ENCODE measurements at places on chromosomes 6 and 20. TPM values are rescaled to one million over a fixed set of nuclear protein-coding genes. Genes with fewer than 3 reads are reported as not detected.
A peak's percentile ranks its signal among the peaks of the same experiment; 100 is the strongest.

HLA-DRB5 gene
- total RNA-seq = 2.3 TPM

ABT1 gene
- total RNA-seq = 6.5 TPM

GRCh38 chr6:152173321-152173720, 365.8 kb downstream of the ESR1 start:
- DNase-seq = no peak

NCOA7 gene
- 175 TPM for total RNA-seq

- DNase-seq = no peak
These were observed 3.4 kb downstream of the LY86 start for GRCh38 chr6:6591778-6592465.

WFDC10B gene
- total RNA-seq = not detected

DNA sequence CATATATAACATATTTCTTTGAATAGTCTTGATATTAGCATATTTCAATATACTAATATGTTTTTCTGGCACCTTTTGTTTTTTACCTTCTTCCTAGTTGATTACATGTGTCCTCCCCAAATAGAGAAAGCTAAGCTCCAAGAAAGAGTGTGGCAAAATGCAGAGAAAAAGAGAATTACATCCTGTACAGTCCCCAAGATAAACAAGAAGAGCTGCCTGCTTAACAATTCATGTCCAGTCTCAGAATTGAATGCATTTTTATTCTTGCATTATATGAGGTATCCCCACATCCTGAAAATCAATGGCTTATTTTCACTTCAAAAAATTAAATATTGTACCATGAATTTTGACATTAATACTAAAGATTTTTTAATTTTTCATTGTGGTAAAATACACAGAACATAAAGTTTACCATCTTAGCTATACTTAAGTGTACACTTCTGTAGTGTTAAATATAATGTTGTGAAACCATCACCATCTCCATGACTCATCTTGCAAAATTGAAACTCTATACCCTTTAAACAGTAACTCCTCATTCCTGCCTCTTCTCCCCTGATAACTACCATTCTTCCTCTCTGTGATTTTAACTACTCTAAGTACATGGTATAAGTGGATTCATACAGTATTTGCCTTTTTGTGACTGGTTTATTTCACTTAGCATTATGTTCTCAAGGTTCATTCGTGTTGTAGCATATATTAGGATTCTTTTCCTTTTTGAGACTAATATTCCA, 490.3 kb downstream of the COL12A1 start:
- DNase-seq = no peak

- no peak for DNase-seq
These were observed 180.2 kb upstream of the CCN2 start for GRCh38 chr6:132131351-132131750.

TREM2 gene
- total RNA-seq = 17.7 TPM

- DNase-seq = no peak
These were observed 4.6 kb downstream of the MAP3K4 start for GRCh38 chr6:160996131-160996601.

PRKN gene
- total RNA-seq = 33.7 TPM

GRCh38 chr6:133891927-133892812, 3.3 kb downstream of the TCF21 start:
- no peak for DNase-seq

GRCh38 chr6:34281702-34282334, 33.0 kb upstream of the SMIM29 start:
- DNase-seq = no peak

RIPOR3 gene
- total RNA-seq = 5.4 TPM

DNA sequence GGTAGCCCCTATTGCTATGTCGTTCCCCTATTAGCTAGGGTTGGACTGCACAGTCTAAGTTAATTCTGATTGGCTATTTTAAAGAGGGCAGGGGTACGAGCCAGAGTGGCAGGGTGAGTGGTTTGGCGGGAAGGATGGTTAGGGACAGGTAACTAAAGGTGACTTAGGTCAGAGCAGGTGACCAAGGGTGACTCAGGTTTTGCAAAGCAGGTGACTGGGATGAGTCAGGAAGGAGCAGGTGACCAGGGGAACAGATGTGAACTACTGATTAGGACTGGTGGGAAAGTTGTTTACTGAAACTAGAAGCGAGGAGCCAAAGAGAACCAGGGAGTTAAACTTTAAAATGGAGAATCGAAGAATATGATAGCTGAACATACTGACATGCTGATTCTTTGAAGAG, 295.2 kb downstream of the GJA1 start:
- DNase-seq = no peak

- no peak for DNase-seq
These were observed 202.6 kb upstream of the STXBP5 start for GRCh38 chr6:147001621-147002020.

MAS1 gene
- 4.6 TPM for total RNA-seq

DNA sequence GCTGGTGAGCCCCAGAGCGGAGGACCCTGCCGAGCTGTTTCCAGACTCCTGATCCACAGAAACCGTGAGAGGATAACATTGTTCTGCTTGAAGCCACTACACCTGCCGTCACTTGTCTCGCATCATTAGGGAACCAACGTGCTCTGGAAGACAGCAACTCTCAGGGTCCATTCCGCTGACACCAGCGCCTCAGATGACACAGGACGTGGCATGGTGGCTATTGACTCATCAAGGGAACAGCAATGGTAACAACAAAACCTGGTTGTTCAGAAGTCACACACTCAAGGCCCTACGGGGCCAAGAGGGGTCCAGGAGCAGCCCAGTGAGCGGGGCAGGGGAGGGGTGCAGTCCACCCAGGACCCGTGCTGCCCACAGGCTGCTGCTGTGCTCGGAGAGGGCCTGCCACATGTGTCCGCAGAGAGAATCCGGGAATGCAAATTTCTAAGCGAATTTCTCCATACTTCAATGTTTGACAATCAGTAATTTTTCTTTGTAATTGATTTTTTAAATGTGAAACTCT, 110.4 kb downstream of the TTLL2 start:
- DNase-seq = no peak

DNA sequence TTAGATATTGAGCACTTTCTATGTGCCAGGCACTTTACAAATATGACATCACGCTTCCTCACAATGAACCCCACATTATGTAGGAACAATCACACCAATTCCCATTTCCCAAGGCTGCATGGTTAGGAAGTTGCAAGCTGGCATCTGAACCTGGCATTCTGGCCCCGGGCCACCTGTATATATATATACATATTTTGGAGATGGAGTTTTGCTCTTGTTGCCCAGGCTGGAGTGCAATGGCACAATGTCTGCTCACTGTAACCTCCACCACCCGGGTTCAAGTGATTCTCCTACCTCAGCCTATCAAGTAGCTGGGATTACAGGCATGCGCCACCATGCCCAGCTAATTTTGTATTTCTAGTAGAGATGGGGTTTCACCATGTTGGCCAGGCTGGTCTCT, 30.4 kb downstream of the SRC start:
- no peak for DNase-seq

- no peak for DNase-seq
These were observed 27.6 kb downstream of the ZNF831 start for GRCh38 chr20:59191036-59191755.

- DNase-seq = no peak
These were observed 5.4 kb upstream of the POU3F2 start for GRCh38 chr6:98828941-98829411.

MAP3K5 gene
- 34.5 TPM for total RNA-seq

- no peak for DNase-seq
These were observed 164.8 kb upstream of the SGK1 start for GRCh38 chr6:134482593-134483270.

GRCh38 chr20:43187476-43188233, 2.1 kb downstream of the PTPRT start:
- DNase-seq = peak; percentile 65

GRCh38 chr6:146985111-146985510, 219.1 kb upstream of the STXBP5 start:
- DNase-seq = no peak

PNLDC1 gene
- 4.0 TPM for total RNA-seq

GJA1 gene
- 361 TPM for total RNA-seq

- DNase-seq = peak; percentile 55
These were observed at the start of gene SMIM8 for GRCh38 chr6:87322304-87323212. TSS of gene SMIM8 (plus strand) at chr6:87322588. CDS start at chr6:87337032, 14,444 bp downstream.

SRF gene
- total RNA-seq = 19.8 TPM

- DNase-seq = no peak
These were observed 8.3 kb downstream of the SEMG2 start for GRCh38 chr20:45229264-45230056.

BFSP1 gene
- total RNA-seq = 2.2 TPM

DNA sequence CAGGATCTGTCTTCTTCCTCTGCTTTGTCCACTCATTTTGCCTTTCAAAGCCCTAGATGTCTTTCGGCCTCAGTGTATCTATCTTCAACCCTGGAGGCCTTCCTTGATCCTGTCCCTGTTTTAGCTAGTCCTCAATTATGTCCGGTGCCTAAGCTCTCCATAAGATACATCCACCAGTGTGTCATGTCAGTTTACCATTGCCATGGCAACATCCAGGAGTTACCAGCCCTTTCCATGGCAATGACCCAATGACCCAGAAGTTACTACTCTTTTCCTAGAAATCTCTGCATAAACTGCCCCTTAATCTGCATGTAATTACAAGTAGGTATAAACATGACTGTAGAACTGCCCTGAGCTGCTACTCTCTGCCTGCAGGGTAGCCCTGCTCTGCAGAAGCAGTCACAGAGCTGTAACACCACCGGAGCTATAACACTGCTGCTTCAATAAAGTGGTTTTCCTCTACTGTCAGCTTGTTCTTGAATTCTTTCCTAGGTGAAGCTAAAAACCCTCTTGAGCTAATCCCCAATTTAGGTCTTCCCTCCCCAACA, 712.1 kb upstream of the AGPAT4 start:
- DNase-seq = no peak

Measured in dorsolateral prefrontal cortex (tissue), 122 donors.